Spleen (tissue), 13 donors: ENCODE measurements at places on chromosomes 3 and 15. TPM values are rescaled to one million over a fixed set of nuclear protein-coding genes. Genes with fewer than 3 reads are reported as not detected.
A peak's percentile ranks its signal among the peaks of the same experiment; 100 is the strongest.

DNA sequence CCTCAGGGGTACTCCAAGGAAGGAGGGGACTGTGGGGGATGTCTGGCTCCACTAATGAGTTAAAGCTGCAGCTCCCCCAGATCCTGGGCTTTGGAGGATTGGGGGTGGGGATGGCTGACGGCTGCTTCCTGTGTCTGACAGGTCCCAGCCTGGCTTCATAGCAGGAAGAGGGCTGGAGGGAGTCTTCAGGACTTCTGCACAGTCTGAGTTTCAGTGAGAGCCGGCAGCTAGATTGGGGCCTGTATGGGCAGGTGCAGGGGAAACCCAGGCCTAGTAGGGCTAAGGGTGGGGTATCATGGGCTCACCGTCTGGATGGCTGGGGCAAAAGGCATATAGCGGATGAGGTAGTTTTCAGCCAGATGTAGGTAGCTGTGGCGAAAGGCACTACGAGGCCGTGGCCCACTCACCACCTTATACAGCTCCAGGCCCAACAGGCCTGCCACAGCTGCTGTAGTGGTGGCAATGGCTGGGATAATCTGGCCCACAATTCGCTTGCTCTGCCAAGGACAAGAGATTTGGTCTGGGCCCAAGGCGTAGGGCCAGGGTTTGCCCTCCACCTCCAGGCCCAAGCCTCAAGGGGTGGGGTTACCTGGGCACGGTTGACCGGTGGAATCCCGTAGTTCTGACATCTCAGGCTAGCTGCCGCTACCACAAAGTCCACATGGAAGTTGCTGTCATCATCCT is 4.5 kb downstream of the INKA1 start:
- H3K27me3 ChIP-seq: no peaks in the 10 kb centered on the region
- H3K27ac ChIP-seq: peak overlapping the region; percentile 94
- peaks cover 64% of the 10 kb centered on the region for H3K4me1 ChIP-seq

- no peaks in the 10 kb centered on the region for H3K36me3 ChIP-seq
- H3K27ac ChIP-seq: no peak overlapping the region
- no peaks in the 10 kb centered on the region for H3K27me3 ChIP-seq
- no peak for DNase-seq
- H3K4me1 ChIP-seq: no peaks in the 10 kb centered on the region
Observed at GRCh38 chr3:171055336-171056178, 29.0 kb upstream of the SLC2A2 start.

DNA sequence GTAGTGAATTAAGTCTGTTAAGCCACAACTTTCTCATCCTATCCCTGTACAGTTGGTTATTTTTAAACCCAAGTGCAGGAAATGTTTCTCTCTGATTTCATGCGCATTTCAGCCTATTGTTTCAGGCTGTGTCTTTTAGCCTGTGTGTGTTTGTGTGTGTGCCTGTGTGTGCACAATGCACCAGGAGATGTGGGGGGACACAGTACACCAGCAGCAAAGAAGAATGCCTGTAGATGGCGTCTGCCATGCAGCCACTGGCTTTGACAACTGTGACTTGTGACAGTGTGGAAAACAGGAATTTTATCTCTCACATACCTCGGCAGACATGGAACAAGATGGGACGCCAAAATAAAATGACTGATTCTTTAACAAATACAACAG is 43.6 kb upstream of the PLXNA1 start:
- no peaks in the 10 kb centered on the region for H3K27me3 ChIP-seq
- H3K27ac ChIP-seq: no peak overlapping the region
- peak; percentile 24 for DNase-seq
- peaks cover 8% of the 10 kb centered on the region for H3K4me1 ChIP-seq

- no peak overlapping the region for H3K4me3 ChIP-seq
- no peak for DNase-seq
- no peaks in the 10 kb centered on the region for H3K36me3 ChIP-seq
- no peak overlapping the region for H3K27ac ChIP-seq
- no peaks in the 10 kb centered on the region for H3K27me3 ChIP-seq
Observed at GRCh38 chr15:63019511-63020109, 22.9 kb upstream of the TPM1 start.

DNA sequence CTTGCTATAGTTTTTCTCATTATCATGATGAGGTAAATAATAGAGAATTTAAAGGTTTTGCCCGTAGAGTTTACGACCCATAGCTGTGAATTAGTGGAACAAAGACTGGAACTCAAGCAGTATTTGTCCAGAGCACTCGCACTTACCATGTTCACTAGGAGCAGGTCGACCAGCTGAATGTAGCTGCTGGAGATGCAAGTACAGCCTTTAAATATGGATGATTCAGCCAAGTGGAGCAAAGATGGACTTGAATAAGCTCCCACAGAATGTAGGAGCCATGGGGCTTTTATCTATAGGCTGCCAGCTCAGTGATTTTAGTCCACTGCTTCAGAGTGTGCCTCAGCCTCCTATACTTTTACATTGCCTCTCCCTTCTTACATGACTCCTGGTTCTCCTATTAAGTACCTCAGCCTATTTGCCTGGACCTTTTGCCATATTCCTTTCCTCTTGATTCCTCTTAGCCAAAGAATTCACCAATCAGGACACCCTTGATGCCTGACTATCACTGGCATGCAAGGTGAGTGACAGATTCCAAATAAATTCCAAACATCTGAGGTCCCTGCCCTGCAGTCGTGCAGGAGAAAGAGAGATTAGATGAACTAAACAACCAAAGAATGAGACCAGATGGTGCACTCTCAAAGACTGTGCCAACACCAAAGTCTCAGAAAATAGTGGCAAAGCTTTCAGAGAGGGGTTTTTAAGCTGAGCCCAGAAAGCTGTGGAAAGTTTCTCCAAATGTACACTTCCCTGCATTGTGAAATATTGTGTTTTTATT is 3.9 kb downstream of the MKRN3 start:
- H3K27ac ChIP-seq: no peak overlapping the region
- H3K27me3 ChIP-seq: no peaks in the 10 kb centered on the region
- DNase-seq: no peak
- no peaks in the 10 kb centered on the region for H3K4me1 ChIP-seq
- no peaks in the 10 kb centered on the region for H3K36me3 ChIP-seq

Gene MOBP
- polyA plus RNA-seq: not detected
